Left kidney (tissue), 8 donors: ENCODE measurements at places on chromosomes 16 and 17.
A peak's percentile ranks its signal among the peaks of the same experiment; 100 is the strongest.

DNA sequence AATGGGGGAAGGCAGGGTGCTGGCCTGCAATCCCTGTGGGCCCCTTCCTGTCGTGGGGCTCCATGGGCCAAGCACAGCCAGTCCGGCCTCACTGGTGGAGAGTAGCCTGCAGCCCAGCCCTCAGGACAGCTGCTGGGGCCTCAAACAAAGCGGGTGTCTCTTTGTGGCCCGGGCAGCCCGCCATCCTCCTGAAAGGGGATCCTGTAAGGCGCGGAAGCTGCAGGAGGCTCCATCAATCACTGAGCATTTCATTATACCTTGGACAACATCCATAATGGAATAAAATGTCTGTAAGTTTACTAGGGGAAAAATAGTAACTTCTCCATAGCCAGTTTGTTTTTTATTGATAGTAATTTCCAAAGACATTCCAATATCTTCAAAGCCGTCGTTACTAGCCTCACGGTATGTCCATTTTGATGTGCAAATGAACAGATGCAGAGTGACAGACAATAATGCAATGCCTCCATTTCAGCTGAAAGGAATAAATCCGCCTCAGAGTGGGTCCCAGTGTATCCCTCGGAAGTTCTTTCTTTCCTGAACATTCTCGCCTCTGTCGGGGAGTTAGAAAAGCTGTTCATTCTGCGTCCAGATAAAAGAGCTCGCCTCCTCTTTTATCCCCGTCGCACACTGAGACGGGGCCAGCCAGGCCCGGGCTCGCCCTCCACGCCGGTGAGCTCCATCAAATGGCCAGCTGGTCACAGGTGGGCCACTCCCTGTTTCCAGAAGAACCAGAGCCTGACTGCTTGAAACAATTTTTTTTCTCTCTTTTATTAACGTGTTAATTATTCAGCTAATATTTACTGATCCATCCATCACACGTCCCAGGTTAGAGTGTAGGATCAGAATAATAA is 14.4 kb downstream of the WSCD1 start:
- no peak for DNase-seq

DNA sequence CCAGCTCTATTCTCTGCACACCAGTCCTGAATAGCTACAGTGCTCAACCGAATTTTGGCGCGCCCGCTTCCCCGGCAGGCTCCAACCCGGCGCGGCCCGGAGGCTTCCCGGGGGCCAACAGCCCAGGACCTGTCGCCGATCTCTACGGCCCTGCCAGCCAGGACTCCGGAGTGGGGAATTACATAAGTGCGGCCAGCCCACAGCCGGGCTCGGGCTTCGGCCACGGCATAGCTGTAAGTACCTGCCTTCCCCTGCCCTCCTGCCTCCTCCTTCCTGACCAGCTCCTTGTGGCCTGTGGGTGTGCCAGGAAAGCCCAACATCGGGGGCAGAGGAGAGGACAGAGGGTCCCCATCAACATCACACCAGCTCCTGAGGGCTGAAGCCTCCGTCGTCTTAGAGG is 70.2 kb downstream of the CCDC182 start:
- no peak for DNase-seq

DNA sequence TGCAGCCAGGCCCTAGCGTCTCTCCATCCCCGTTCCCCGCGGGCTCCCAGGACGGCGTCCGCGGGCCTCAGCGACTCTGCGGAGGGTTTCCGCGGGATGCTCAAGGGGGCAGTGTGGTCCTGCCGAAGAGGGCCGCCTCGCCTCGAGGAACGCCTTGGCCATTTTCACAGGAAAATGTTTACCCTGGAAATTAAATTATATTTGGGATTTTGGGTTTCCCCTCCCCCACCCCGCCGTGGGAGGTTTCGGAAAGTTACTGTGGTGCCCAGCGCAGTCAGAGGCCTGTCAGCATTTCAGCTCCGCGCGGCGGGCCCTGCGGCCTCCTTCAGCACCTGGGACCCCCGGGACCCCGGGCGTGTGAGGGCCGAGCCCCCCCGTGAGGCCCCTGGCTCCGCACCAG is 94.5 kb downstream of the PCTP start:
- peak; percentile 53 for DNase-seq

DNA sequence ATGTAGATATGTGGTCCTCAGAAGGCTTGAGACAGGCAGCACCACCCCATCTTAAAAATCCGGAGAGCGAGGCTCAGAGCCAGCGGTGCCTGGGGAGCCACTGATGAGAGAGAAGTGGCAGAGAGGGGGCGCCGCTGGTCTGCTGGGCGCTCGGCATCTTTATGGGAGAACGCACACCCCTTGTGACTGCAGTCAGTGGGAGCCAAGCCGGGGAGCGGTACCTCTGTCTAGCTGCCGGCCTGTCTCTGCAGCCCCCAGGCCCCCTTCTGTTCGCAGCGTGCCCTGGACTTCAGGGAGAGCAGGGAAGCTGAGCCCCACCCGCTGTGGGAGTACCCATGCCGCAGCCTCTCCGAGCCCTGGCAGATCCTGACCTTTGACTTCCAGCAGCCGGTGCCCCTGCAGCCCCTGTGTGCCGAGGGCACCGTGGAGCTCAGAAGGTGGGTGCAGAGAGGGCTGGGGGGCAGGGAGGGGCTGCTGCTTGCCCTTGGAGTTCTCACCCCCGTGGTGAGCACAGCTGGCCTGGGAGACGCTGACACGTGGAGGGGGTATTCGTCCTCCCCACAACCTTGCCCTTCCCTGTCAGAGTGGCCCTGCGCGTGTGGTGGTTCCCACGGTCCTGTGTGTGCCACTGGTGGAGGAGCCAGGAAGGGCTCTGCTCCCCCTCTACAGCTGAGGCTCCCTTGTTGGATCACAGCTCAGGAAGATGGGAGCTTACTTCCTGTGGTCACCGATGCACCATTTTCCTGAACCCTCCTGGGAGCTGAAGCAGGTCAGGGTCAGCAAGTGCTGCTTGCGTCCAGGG is 44.8 kb downstream of the PRMT7 start:
- no peak for DNase-seq

- DNase-seq: no peak
These were observed 8.1 kb upstream of the MRPL58 start for GRCh38 chr17:75004371-75004770.

- DNase-seq: no peak
These were observed 189.7 kb downstream of the SNX29 start for GRCh38 chr16:12166271-12166670.

GRCh38 chr17:40582328-40582901 is 17.1 kb upstream of the CCR7 start:
- no peak for DNase-seq

GRCh38 chr17:77256710-77257109 is 115.9 kb downstream of the SEC14L1 start:
- DNase-seq: no peak

DNA sequence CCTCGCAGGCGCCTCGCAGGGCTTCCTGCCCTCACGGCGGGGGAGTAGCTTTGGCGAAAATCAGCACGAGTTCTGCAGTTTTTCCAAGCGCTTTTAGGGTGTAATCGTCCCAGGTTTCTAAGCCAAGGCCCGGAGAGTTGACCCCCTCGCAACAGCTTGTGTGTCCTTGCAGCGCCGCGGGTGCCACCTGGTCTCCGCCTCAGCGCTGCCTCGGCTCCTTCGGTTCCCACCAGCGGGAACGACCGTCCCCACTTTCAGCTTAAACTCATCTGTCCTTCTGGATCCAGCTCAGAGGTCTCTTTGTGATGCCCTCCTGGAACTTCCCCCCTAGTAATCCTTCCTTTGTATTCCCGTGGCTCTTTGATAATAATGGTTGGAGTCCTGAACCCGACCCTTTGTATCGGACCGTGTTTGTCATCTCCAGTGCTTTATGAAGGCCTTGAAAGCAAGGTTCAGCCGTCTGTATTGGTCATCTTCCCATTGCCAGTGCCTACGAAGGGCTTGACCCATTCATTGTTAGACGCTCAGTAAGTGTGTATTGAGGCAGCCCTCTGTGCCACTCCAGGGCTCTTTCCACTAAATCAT is 858 bp upstream of the SMARCE1 start:
- DNase-seq: no peak

DNA sequence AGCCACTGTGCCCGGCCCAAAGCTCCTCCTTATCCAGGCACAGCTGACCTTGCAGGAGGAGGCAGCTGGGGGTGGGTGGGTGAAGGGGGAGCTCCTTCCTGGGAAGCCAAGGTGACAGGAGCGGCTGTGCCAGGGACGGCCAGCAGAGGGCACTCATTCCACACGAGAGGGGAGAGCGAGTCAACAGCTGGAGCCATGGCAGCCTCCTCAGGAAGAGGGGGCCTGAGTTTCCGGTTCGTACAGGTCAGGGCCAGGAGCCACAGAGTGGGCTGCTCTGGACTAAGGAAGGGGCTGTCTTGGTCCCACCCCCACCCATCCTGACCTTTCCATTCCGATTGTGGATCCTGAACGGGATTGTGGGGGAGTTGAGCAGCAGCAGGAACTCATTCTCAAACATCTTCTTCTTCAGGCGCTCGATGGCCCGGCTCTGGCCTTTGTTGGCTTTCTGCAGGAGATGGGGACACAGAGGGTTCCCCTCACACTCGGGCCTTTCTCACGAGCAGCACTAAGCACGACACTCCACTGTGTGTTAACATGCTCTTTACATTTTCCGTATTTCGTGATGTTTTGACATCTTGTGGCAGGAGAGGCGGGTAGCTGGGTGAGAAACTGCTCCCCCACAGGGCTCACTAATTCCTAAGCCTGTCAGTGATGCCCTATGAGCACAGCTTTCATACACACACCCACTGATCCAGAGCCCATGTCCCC is 61.6 kb downstream of the TIMM22 start:
- no peak for DNase-seq

DNA sequence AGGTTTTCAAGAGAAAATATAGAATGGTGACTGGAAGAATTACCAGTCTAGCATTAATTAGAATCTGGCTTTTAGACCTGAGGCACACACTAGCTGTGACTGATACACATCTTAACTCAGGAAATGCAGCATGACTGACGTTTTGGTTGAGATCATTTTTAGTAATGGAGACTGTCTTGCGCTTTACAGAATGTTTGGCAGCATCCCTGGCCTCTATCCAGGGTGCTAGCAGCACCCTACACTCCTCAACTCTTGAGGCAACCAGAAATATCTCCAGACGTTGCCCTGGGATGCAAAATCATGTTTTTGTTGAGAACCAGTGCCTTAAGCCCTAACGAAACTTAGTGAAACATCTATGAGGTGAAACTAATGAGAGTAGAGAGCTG is 109.0 kb downstream of the HS3ST3A1 start:
- no peak for DNase-seq

DNA sequence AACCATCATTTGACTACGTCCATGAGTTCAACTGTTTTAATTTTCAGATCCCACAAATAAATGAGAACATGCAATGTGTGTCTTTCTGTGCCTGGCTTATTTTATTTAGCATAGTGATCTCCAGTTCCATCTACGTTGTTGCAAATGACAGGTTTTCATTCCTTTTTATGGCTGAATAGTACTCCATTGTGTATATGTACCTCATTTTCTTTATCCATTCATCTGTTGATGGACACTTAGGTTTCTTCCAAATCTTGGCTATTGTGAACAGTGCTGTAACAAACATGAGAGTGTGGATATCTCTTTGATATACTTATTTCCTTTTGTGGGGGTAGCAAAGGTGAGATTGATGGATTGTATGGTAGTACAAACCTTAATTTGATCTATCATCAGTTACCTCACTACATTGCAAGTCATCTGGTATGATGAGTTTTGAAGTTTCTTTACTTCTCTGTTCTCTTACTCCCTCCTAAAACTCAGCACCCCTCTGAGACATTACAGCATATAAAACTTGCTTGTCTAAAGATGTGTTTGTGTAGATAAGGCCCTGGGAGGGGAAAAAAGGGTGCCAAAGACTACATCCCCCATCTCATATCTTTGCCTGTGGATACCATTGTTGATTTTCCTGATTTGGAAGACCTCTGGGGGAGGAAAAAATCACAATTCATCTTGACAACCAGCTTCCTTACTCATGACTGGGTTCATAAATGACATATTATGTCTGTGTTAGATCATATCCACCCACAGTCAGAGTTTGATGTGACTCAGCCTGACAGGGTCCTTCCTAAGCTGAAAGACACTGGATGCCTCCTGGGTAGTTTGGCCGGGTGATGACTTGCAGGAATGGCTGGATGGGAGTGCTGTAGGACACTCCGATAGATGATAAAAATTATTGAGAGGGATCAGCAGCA is 47.6 kb downstream of the ABCA9 start:
- no peak for DNase-seq

- no peak for DNase-seq
These were observed 1.0 kb downstream of the TOP2A start for GRCh38 chr17:40416671-40417070.

GRCh38 chr17:33667052-33667509 is 374.0 kb upstream of the ASIC2 start:
- DNase-seq: no peak

DNA sequence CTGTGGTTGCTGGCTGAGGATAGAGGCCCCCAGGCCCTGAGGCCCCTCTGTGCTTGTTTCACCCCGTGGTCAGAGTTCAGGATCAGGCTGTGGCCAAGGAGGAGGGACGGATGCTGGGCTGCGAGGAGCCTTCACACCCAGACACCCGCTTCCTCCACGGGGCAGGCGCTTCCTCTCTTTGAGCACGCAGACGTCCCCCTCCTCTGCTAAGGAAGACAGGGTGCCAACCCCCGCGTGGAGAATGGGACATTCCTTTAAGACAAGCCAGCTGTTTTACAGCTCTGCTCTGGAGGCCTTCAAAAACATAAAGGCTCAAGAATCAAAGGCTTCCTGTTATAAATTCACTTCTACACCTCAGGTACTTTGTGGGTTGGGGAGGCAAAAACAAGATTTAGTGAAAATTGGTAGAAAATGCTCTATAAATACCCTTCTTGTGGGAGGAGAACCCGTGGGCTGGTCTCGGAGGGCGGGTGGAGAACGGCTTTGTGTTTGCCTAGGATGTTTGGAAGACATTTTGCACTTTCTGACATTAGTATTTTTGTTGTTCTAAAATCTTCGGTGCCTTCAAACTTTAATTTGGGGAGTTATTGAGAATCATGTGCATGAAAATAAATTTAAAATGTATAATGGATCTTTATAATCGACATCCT is 60.8 kb upstream of the FOXF1 start:
- peak; percentile 40 for DNase-seq

DNA sequence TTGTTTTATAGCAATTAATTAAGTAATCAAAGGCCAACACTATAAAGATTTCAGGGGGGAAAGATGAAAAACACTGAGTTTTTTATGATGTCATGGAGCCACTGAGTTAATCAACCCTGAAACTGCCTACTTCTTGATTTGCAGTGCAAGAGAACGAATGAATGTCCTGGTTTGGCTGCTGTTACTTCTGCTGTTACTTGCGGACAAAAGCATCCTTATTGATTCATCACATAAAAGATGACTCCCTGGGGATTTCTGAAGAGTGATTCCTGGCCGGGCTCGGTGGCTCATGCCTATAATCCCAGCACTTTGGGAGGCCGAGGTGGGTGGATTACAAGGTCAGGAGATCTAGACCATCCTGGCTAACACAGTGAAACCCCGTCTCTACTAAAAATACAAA is 10.9 kb upstream of the SPNS3 start:
- DNase-seq: no peak

DNA sequence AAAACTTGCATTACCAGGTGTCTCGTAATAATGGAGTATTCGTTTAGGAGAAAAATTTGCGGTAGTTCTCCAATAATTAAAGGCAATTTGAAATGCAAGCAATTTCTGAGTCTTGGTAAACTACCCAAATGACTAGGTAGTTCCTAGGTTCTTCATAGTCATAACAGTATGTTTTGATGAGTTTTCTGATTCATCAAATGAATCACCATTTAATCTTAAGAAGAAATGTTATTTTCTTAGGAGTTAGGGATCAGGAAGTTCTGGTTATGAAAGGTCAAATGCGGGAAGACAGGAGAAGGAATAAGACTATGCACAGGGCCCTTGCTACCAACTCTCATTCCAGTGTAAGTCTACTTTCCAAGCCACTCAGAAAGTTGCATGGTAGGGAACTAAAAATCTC is 221.5 kb upstream of the SOX9 start:
- no peak for DNase-seq
